Thyroid gland (tissue), 4 donors: ENCODE measurements at places on chromosomes 1 and 21. TPM values are rescaled to one million over a fixed set of nuclear protein-coding genes. Genes with fewer than 3 reads are reported as not detected.

DNA sequence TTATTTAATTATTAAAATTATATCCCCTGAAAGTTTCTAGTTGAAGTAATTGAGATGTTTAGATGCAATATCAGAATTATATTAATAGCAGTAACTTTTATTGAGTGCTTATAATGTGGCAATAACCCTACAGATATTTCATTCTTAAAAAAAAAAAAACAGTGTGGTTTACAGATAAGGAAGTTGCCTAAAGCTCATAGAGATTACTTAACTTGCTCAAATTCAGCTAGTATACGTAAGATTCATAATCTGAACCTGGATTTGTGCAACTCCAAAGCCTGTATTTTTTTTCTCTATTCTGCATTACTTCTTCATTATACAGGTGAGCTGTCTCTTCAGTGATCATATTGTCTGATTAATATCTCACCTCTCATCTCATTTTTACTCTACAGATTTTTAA, 156.0 kb upstream of the PTBP2 start:
- H3K27me3 ChIP-seq = no peaks in the 10 kb centered on the region
- no peak overlapping the region for H3K4me3 ChIP-seq
- DNase-seq = no peak
- H3K27ac ChIP-seq = no peak overlapping the region

DNA sequence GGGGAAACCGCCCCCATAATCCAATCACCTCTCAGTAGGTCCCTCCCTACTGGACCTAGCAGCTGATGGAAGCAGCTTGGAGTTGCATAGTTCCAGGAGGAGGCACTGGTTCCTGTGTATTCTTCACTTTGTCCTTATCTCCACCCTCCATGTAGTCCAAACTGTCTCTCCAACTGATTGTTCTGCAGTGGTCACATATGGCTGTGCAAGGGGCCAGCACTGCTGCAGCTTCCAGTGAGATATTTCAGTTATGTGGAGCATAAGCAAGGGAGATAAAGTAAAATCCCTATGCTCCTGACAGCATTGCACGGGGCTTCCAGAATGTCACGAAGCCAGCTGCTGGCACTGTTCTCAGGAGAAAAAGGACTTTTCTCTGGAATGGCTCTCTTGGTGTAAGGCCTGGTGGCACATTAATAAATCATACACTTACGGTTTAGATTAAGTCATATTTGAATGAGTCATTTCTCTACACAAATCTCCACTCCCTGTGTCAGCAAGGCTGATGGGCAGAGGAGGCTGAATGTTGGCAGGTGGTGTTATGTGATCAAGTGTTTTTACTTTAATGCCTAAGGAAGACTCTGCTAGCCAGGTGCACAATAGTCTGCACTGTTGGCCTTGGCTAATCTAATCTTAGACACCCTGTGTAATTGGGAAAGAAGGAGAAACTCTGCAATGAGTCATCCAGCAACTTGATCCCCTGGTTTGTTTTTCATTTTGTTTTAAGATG, 93.4 kb downstream of the KCNK1 start:
- H3K4me3 ChIP-seq = no peak overlapping the region
- no peaks in the 10 kb centered on the region for H3K36me3 ChIP-seq
- no peaks in the 10 kb centered on the region for H3K27me3 ChIP-seq
- H3K27ac ChIP-seq = no peak overlapping the region
- H3K4me1 ChIP-seq = no peaks in the 10 kb centered on the region
- DNase-seq = no peak

GRCh38 chr1:171929121-171929520, 87.8 kb downstream of the DNM3 start:
- no peak for DNase-seq
- H3K27me3 ChIP-seq = no peaks in the 10 kb centered on the region
- H3K36me3 ChIP-seq = no peaks in the 10 kb centered on the region
- H3K4me3 ChIP-seq = no peak overlapping the region
- H3K4me1 ChIP-seq = no peaks in the 10 kb centered on the region

DNA sequence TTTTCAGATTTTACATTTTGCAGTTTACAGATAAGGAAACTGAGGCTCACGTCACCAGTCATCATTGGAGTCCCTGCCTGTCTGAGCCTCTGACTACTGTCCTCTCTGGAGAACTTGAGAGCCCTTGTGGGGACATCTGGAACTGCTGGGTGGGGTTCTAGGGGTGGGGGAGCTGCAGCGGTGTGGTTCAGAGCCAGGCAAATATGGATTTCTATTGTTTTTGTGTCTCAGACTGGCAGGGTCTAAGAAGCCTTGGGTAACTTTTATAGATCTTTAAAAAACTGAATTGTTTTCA, 46.9 kb downstream of the IER5 start:
- no peak overlapping the region for H3K27ac ChIP-seq
- no peaks in the 10 kb centered on the region for H3K36me3 ChIP-seq
- peaks cover 12% of the 10 kb centered on the region for H3K4me1 ChIP-seq

- peaks cover 79% of the 10 kb centered on the region for H3K4me1 ChIP-seq
- peak; percentile 94 for DNase-seq
- no peaks in the 10 kb centered on the region for H3K27me3 ChIP-seq
- no peaks in the 10 kb centered on the region for H3K36me3 ChIP-seq
- peak overlapping the region; percentile 98 for H3K27ac ChIP-seq
These were observed 4.6 kb downstream of the TENT5B start for GRCh38 chr1:27007909-27008582.

DNA sequence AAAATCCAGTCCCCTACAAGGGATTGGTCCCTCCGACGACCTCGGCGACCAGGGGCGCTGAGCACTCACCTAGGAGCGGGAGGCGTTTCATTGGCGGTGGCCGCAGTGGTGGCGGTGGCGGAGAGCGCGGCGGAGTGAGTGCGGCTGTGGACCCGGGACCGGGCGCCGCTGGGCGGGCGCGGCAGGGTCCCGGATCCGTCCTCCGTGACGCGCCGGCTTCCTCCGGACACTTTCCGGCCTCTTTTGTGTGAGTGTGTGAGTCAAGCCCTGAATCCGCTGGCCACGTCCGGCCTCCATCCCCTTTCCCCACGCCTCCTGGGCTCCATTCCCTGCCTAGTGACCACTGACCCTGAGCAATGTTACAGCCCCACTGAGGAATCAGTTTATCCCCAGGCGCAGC, at the start of gene ADGRL4:
Gene ADGRL4, minus strand, starts transcription at position 167 of the 400 bp plus-strand sequence. Its CDS starts 76 bp downstream, at position 91.
- H3K27ac ChIP-seq = peak within 1 kb of the TSS; percentile 50
- H3K36me3 ChIP-seq = no peaks in the 10 kb centered on the region
- H3K4me3 ChIP-seq = peak within 1 kb of the TSS; percentile 9
- no peaks in the 10 kb centered on the region for H3K4me1 ChIP-seq
- no peaks in the 10 kb centered on the region for H3K27me3 ChIP-seq

GRCh38 chr21:21463456-21463855, 465.2 kb downstream of the NCAM2 start:
- H3K4me1 ChIP-seq = no peaks in the 10 kb centered on the region
- no peak overlapping the region for H3K4me3 ChIP-seq
- no peak overlapping the region for H3K27ac ChIP-seq

DNA sequence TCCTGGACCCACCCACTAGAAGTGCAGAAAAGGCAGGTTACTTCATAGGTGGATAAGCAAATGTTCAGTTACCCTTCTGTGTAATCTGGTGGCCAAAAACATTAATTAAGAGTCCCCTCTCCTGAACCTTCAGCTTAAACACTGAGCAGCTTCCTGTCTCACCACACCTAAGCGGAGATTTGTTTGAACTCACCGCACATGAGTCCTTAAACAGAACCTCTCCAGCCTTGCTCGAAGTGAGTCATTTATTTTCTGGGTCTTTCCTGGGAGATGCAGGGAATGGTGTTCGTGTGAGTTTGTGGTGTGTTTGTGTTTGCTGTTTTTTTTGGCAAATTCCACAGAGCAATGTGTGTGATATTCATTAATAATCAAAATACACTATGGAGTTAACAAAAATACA, 7.6 kb upstream of the FNBP1L start:
- H3K4me3 ChIP-seq = no peak overlapping the region
- H3K27me3 ChIP-seq = no peaks in the 10 kb centered on the region
- no peak for DNase-seq
- no peaks in the 10 kb centered on the region for H3K36me3 ChIP-seq
- H3K27ac ChIP-seq = no peak overlapping the region
- H3K4me1 ChIP-seq = no peaks in the 10 kb centered on the region

GRCh38 chr1:177355575-177355974, 184.8 kb downstream of the BRINP2 start:
- no peak overlapping the region for H3K27ac ChIP-seq
- H3K4me1 ChIP-seq = no peaks in the 10 kb centered on the region
- H3K4me3 ChIP-seq = no peak overlapping the region
- DNase-seq = no peak
- no peaks in the 10 kb centered on the region for H3K27me3 ChIP-seq

- no peaks in the 10 kb centered on the region for H3K27me3 ChIP-seq
- no peaks in the 10 kb centered on the region for H3K4me1 ChIP-seq
- H3K27ac ChIP-seq = no peak overlapping the region
- DNase-seq = no peak
- H3K4me3 ChIP-seq = no peak overlapping the region
These were observed 66.4 kb downstream of the TNFSF4 start for GRCh38 chr1:173140733-173141132.

GRCh38 chr1:28199328-28200233, 23.1 kb upstream of the PTAFR start:
- no peak for DNase-seq
- H3K4me1 ChIP-seq = peaks cover 10% of the 10 kb centered on the region

- H3K27me3 ChIP-seq = no peaks in the 10 kb centered on the region
- no peaks in the 10 kb centered on the region for H3K4me1 ChIP-seq
- DNase-seq = no peak
- peaks cover 12% of the 10 kb centered on the region for H3K36me3 ChIP-seq
These were observed 6.0 kb upstream of the TNFRSF25 start for GRCh38 chr1:6471970-6472368.

DNA sequence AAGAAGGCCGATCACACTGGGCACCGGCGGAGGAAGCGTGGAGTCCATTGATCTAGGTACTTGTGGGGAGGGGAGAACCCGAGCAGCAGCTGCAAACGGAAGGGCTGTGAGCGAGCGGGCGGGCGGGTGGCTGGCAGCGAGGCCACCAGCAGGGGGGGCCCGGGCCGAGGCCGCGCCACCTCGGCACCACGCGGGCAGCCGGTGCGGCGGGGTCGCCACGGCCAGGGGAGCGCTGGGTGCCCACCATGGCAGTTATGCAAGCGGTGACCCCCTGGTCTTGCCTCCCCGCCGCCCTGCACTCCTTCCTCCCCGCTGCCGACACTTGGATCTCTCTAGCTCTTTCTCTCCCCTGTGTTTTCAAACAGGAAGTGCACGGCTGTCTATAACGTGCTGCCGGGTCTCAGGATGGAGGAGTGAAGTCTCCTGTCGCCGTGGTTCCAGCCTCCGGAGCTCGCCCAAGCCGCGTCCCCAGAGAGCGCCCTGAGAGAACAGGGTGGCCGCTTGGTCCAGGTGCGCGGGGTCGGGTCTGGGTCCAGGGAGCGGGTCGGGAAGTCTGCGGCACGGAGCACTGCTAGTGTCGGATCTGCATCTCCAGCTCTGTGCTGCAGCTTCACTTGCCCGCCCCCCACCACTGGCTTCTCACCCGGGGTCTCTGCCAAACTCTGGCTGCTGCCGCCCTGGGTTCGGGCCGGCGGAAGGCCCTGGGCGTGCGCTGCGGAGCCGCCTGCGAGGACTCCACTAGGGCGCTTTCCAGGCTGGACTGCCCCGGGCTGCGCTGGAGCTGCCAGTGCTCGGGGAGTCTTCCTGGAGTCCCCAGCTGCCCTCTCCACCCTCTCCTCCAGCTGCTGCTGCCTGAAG, 22.7 kb downstream of the LRRC8D start:
- DNase-seq = peak; percentile 64
- no peaks in the 10 kb centered on the region for H3K27me3 ChIP-seq
- H3K36me3 ChIP-seq = no peaks in the 10 kb centered on the region
- H3K4me1 ChIP-seq = peaks cover 4% of the 10 kb centered on the region
- no peak overlapping the region for H3K27ac ChIP-seq

DNA sequence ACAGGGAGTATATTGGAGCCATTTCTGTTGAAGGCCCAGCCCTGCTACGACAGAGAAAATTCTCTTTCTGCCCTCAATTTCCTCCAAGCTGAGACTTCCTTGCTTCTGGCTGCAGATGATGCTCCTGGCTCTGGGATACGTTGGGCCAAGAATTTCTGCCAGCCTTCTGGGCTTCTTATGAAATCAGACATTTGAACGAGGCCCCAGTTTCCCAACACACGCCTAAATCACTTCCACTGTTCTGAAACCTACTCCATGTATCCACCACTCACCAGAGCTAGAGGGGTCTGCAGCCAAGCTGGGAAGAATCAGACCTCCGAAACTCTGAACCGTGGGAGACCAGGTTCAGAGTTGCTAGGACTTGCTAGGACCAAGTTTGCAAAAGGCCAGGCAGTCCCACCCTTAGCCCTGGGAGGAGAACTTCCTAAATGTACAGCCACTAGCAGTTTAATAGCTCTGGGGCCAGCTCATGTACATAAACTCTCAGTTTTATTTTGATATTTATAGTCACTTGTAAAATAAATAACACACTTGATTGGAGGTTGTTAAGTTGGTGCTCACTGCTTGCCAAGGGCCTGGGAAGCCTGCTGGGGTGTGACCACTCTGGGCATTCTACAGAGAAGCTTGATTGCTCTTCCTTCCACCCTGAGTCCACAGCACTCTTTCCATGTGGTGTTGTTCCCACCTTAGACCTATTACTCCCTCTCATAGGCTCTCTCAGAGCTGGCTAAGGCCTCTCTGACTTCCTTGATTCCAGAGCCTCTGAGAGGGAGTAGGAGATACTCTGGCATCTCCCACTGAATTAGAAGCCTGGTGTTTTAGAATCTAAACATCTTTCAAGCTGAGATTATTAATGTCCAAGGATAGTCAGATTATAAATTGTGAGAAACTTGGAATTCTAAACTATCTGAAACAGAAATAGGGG, 83.4 kb upstream of the TRABD2B start:
- H3K4me3 ChIP-seq = no peak overlapping the region
- peak; percentile 48 for DNase-seq
- no peaks in the 10 kb centered on the region for H3K27me3 ChIP-seq
- H3K36me3 ChIP-seq = no peaks in the 10 kb centered on the region
- H3K4me1 ChIP-seq = peaks cover 18% of the 10 kb centered on the region
- no peak overlapping the region for H3K27ac ChIP-seq

GRCh38 chr1:226436472-226436854, 28.6 kb upstream of the PARP1 start:
- no peak for DNase-seq
- peaks cover 5% of the 10 kb centered on the region for H3K4me1 ChIP-seq
- H3K27ac ChIP-seq = no peak overlapping the region
- H3K27me3 ChIP-seq = no peaks in the 10 kb centered on the region
- H3K4me3 ChIP-seq = no peak overlapping the region

C1orf35 gene
- total RNA-seq = 26.5 TPM

ZNF648 gene
- 0.24 TPM for total RNA-seq

HTR1D gene
- total RNA-seq = not detected

TFF3 gene
- 294 TPM for total RNA-seq

KCNH1 gene
- total RNA-seq = 1.3 TPM

ARHGEF16 gene
- total RNA-seq = 21.6 TPM

IBA57 gene
- 15.0 TPM for total RNA-seq

ZNF683 gene
- total RNA-seq = not detected

TMEM125 gene
- 121 TPM for total RNA-seq
